ENCODE measurements at places on chromosomes 2 and 18. TPM values are rescaled to one million over a fixed set of nuclear protein-coding genes. Genes with fewer than 3 reads are reported as not detected.

DNA sequence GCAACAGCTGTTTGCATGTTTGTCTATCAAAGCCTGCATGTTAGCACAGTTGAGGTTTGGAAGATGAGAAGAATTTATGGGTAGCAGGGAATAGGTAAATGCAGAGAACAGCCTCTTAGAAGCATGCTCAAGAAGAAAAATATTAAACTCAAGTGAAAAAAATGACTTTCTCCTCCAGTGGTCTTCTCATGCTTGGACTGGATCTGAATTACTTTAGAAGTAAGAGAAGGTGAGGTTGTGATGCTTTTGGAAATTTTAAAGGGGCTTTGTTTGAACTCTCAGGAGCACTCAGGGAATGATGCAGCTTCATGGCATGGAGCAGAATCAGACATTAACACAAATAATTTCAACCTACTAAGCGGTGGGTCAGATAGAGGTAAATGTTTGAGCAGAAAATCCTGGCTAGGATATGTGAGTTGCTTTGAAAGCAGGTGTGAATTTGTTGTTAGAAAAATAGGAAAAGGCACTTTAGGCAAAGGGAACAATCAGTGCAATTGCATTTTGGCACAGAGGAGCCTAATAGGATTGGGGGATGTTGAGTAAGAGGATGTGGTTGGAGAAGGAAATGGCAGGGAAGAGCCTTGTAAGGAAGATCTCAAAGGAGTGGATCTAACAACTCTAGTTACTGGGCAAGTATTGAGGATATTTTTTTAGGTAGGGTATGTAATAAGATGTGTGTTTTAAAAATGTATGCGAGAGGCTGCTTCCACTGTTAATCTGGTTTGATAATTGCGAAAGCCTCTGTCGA, 76.3 kb downstream of the DDX1 start:
- no peak for DNase-seq

GRCh38 chr2:166074430-166074829, 53.4 kb downstream of the SCN1A start:
- DNase-seq = no peak

GRCh38 chr2:19480673-19481072, 122.2 kb upstream of the OSR1 start:
- DNase-seq = no peak

The CHRND gene
- polyA plus RNA-seq = not detected

- DNase-seq = no peak
These were observed 182.4 kb downstream of the CELF4 start for GRCh38 chr18:37383036-37383785.

- no peak for DNase-seq
These were observed 161.8 kb upstream of the KLF7 start for GRCh38 chr2:207327513-207327912.

DNA sequence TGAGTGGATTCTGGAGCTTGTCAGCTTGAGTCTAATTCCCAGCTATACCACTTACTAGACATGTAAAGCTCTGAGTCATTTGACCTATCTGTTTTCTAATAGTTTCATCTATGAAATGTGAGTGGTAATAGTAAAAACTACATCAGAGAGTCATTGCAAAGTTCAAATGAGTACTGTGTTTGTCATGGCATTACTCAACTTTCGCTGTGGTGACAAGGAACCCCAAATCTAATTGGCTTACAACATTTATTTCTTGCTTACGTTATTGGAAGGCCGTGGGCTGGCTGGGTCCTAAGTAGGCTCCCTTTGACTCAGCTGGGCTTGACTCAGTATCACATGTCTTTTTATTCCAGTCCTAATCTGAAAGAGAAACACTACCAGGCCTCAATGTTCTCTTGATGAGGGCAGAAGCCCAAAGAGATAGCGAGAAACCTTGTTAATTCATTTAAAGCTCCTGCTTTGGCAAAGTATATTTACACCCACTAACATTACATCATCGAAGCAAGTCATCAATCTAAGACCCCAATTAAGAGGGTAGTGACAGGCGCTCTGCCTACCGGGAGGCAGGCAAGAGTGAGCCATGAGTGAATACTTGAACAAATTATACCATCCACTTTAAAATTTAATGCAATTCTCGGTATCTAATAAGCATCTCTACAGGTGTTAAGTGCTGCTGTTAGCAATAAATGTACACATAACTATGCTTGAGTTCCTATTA, 431.8 kb upstream of the SPHKAP start:
- no peak for DNase-seq

DNA sequence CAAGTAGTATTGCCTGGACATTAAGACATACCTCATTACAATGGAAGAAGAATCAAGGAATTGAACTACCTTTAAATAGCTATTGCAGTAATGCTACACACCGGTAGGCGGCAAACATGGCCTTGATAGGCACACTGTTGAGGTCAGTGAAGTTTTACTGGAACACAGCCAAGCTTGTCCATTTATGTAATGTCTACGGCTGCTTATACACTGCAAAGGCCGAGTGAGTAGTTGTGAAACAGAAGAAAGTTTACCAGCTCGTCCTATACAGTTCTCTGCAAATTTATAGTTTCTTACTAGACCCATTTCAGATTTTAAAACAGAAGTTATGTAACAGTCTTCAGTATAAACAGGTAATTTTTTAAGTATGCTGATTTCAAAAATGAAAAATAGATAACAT, 38.8 kb downstream of the PPP4R1 start:
- peak; percentile 66 for DNase-seq

DNA sequence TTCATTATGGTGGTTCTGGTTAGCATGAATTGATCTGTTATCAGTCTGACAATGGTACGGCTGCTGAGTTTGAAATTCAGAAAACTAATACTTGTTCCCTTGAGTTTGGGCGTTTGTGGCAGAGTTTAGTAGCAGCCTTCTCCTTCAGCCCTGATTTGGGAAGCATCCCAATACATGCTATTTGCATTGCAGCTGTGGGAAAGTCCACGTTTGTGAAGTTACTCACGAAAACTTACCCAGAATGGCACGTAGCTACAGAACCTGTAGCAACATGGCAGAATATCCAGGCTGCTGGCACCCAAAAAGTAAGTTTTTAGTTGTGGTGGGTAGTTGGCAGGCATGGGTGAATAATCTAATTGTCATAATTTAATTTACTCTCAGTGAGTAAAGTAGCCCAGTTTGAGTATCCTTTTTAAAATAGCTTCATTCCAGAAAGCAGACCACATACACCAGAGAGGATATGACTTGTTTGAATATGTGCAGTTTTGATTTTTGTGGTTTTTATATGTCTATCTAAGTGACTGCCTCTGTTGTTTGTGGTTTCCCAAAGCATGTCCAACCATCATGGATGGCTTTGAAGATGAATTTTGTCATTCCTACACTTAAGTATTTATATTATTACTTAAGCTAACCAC, 12.2 kb downstream of the DGUOK start:
- no peak for DNase-seq

The CDH19 gene
- polyA plus RNA-seq = 1.3 TPM

The ALK gene
- not detected for polyA plus RNA-seq

The ASIC4 gene
- polyA plus RNA-seq = not detected

The IGFBP2 gene
- polyA plus RNA-seq = 462 TPM

- DNase-seq = no peak
These were observed 227.8 kb upstream of the RBBP8 start for GRCh38 chr18:22705328-22705727.

The SERPINB7 gene
- not detected for polyA plus RNA-seq

DNA sequence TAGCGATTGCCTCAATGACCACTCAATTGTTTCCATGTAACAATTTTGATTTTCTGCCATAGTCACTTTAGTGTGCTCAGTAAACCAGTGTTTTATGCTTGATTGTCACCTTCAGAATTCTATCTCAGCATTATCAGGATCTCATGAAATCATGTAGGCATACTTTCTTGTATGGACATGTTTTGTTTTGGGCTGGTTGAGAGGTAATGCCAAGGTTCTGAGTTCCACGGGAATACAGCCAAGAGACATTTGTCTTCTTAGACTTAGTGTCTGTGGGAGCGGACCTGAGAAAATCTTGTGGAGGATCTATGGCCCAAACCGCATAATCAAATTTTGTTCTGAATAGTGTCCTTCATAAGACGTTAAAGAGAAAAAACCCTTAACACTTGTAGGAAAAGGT, 10.2 kb downstream of the MSTN start:
- DNase-seq = no peak

The ITPRID2 gene
- polyA plus RNA-seq = 31.2 TPM

The DLX1 gene
- polyA plus RNA-seq = not detected

DNA sequence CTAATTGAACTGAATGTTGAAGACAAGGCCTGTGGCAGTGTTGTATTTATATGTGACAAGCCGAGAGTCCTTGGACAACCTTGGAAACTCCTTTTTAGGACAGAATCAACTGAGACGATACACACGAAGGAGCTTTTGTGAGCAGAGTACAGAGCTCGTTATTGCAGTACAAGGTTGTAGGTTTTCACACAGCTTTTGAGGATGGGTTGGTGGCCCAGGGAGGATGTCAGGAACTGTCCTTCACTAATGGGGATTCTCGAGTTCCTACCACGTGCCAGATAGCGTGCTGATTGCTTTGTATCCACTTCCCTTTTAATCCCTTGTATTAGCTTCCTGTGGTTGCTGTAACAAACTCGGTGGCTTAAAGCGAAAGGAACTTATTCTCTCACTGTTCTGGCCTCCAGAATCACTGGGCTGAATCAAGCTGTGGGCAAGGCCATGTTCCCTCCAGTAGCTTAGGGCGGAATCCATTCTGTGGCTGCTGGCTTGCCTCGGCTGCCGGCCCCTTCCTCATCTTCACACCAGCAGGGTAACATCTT, 20.2 kb downstream of the INPP4A start:
- DNase-seq = no peak

The POMC gene
- polyA plus RNA-seq = 0.67 TPM

- DNase-seq = no peak
These were observed 19.7 kb downstream of the CHST9 start for GRCh38 chr18:27165412-27165811.

DNA sequence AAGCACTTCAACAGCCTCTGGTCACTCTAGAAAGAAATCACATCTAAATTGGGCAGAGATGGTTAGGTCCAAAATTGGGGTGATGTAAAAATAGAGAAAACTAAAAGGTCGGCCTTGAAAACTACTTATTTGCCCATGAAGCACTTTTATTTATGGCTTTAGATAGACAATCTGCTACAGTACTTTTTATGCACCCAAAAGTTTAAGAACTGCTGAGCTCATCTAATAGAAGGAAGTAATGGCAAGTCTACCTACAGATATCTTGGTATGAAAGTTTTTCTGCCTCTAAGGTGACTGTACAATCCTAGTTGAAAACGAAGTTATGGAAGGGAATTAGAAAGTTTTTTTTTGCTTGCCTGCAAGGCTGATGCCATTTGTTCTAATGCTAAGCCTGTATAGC, 46.2 kb downstream of the SPHKAP start:
- DNase-seq = no peak

The CPLX4 gene
- not detected for polyA plus RNA-seq

DNA sequence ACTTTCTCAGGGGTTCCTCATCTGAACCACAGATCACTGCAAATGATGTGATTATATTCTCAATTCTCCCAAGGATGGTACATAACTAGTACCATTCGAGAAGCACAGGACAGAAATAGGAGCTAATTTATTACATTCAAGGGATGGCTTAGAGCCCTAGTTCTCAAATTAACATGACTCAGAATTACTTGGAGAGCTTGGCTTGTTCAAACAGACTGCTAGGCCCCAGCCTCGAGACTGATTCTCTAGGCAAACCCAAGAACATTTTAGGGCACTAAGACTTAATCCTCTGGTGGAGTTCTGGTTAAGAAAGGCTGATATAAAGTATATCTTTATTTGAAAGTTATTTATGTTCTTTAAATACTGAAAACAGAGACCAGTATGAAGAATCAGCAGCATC, 35.8 kb downstream of the HIBCH start:
- no peak for DNase-seq

The TRABD2A gene
- polyA plus RNA-seq = 0.27 TPM

DNA sequence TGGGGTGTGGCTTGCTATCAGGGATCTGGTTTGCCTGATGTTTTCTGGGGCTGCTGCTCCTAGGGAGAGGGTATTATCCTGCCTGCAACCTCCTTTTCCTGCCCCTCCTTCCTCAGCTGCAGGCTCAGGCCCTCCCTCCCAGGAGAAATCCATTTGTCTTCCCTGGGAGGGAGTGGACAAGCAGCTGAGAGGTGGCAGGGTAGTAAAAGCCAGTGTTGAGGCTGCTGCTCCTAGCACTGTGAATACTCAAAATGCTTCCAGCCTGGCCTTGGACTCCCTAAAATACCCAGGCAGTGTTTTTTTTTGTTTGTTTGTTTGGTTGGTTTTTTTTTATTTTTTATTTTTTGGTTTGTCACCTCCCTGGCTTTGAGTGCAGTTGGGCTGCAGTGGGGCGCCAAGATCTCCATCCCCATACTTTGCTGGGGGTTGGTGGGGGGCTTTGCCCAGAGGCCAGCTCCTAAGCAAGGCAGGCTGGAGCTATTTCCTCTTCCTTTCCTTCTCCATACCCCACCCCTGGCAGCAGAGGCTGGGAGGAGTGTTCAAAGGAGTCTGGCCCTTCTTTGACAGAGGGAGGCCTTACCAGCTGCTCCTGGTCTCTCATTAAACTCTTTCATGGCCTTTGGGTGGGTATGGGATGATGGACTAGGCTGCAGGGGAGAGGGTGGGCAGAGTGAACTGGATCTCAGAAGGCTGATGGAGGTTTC, 13.6 kb downstream of the HOXD3 start:
- no peak for DNase-seq

DNA sequence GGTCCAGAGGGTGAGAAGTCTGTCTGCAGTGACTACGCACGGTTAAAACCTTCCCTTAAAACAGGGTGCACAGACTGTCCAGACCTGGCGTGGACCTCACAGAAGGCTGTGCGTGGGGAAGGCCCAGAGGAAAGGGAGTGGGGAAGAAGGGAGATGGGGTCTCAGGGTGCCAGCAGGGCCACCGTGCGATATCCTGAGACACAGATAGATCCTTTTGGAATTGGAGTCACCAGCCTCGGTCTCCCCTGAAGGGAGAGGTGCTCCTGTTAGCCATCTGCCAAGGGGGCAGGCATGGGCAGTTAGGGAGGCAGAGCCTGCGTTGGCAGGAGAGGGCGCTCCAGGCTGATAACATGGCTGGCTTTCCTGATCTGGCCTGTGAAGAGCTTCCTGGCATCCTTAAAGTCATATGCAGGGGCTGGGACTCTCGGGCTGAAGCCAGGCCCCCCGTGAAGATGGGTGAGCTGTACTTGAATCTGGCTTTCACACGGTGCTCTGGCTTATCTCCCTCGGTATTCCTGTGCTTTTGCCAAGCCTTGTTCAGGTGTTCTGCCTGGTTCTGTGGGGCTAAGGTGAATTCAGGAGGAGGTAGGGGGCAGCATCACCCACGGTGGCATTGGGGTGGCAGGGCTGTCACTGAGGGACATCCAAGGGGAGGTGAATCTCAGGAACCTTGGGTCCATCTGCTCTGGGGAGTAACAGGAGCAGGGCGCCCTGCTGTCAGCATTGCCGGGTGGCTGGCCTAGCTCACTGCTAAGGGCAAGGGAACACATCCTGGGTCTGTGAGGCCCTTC, 107.2 kb upstream of the SMAD2 start:
- no peak for DNase-seq

GRCh38 chr2:74959106-74959751, 786 bp downstream of the POLE4 start:
- DNase-seq = no peak

The RAB27B gene
- polyA plus RNA-seq = 0.14 TPM

GRCh38 chr2:217820904-217821303, 181.9 kb downstream of the TNS1 start:
- DNase-seq = no peak

- no peak for DNase-seq
These were observed 10.1 kb downstream of the EXOC6B start for GRCh38 chr2:72815655-72816278.

GRCh38 chr2:187445051-187445450, 3.0 kb downstream of the CALCRL start:
- DNase-seq = no peak

The CXCR2 gene
- 0.60 TPM for polyA plus RNA-seq

The PPP1R1C gene
- 21.7 TPM for polyA plus RNA-seq

- no peak for DNase-seq
These were observed 163.1 kb downstream of the GFPT1 start for GRCh38 chr2:69223759-69224511.

The OSR1 gene
- 0.14 TPM for polyA plus RNA-seq

The CYP27C1 gene
- polyA plus RNA-seq = 0.14 TPM
